ENCODE measurements at places on chromosomes 7 and 10.

DNA sequence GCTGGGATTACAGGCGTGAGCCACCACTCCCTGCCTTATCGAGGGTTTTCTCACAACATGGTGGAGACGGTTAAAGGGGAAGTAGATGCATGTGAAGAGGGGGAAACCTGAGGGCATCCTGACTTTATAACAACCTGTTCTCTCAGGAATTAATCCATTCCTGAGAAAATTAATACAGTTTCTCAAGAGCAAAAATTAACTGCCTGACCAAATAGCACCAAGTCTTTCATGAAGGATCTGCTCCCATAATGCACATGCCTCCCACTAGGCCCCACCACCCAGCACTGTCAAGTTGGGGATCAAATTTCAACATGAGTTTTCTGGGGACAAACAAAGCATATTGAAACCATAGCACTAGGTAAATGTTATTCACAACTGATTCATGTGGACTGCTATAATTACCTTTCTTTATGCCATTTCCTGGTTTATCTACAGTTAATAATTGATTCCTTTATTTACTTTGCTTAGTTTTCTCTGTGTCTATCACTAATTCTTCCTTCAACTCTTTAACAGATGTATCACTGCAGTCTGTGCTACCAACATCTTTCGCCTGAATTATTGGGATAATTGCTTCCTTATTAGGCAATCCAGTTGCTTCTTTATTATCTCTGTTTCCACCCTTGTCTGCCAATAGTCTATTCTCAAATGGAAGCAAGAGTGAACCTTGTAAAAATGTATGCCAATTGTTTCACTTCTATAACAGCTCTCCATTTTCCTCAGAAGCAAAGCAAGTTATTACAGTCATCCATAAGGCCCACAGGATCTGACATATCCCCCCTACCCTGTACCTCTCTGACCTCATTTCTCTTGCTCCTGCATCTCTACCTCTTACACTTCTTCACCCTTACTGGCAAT is 12.9 kb upstream of the MICU1 start:
- DNase-seq, result no peak

- no peak for DNase-seq
Measured at GRCh38 chr7:41787651-41788350, 84.9 kb upstream of the INHBA start.

DNA sequence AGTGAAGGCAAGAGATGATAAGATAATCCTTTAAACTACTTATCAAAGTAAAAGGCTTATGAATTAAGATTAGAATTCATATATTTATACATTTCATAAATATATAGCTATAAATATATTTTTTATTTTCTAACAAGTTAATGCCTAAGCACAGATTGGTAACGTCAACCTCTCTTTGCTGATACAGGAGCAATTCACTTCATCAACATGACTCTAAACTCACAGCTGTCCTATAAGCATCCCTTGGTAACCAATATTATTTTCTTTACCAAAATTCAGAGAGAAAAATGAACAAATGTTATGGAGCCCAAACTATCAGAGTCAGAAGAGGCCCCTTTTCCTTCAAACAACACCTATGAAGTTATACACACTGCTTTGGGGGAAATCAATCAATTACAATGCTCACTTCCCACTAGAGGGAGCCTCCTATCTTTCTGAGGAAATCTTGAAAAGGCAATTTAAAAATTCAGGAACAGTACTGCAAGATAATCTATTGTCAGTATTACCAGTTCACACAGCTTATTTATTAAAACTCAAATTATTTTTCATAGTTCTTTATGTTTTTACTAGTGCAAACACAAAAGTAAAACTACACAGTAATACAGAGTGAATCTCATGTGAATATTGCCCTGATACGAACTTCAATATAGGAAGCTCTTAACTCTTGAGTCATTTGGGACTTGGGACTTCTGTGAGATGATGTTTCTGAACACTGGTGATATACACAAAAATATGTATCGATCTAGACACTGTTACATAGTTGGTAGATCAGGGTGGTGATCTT is 51.0 kb upstream of the NOBOX start:
- no peak for DNase-seq

- no peak for DNase-seq
Measured at GRCh38 chr10:2478656-2479055, 588.7 kb upstream of the PFKP start.

- no peak for DNase-seq
Measured at GRCh38 chr7:148371280-148371937, 219.2 kb upstream of the C7orf33 start.

GRCh38 chr7:142746264-142746663 is 3.0 kb upstream of the PRSS1 start:
- DNase-seq, result no peak

GRCh38 chr7:25765110-25765655 is 386.8 kb upstream of the NFE2L3 start:
- no peak for DNase-seq

GRCh38 chr10:72759584-72759983 is 67.6 kb downstream of the MCU start:
- no peak for DNase-seq

- DNase-seq, result no peak
Measured at GRCh38 chr7:83704564-83704963, 55.6 kb upstream of the SEMA3E start.
